Hematopoietic multipotent progenitor cell (in vitro differentiated cells): ENCODE measurements at places on chromosomes 1 and 21.
A peak's percentile ranks its signal among the peaks of the same experiment; 100 is the strongest.

GRCh38 chr21:36487641-36488307 is 7.9 kb upstream of the CLDN14 start:
- peak; percentile 83 for DNase-seq

- DNase-seq: no peak
Measured at GRCh38 chr1:76314730-76315129, 240.2 kb downstream of the ST6GALNAC3 start.

DNA sequence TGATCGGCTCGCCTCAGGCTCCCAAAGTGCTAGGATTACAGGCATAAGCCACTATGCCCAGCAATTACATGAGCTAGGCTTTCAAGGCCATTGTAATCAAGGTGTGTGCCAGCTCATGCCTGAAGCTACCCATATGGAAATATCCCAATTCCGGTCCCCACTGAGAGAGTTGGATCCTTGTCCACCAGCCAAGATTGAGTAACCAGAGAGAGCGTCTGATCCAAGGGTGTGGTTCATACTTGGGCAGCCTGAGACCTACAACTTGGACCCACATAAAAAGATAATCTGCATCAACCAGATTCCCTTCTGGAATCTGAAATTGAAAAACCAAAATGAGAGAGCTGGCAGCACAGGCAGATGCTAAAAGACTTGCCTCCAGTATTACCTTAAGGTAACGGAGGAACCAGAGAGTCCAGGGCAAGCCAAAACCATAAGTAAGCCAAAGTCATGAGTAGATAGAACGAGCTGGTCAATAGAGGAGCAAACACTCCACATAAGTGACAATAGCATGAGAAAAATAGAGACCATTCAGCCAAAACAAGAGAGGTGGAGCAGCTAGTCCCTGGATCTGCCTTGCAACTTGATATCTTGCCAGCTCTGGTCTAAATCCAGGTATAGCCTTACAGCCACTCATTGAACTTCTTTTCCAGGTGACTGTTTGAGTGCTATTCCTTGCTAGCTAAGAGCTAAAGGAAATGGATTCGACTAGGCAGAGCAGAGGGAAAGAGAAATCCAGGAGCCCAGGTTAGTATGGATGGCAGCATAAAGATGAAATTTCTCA is 63.8 kb upstream of the ATP1A1 start:
- no peak for DNase-seq

GRCh38 chr1:50214717-50215116 is 106.0 kb downstream of the ELAVL4 start:
- peak; percentile 22 for DNase-seq

- no peak for DNase-seq
Measured at GRCh38 chr1:173448945-173449344, 28.2 kb upstream of the PRDX6 start.

- no peak for DNase-seq
Measured at GRCh38 chr1:205020466-205020865, 22.5 kb upstream of the CNTN2 start.

DNA sequence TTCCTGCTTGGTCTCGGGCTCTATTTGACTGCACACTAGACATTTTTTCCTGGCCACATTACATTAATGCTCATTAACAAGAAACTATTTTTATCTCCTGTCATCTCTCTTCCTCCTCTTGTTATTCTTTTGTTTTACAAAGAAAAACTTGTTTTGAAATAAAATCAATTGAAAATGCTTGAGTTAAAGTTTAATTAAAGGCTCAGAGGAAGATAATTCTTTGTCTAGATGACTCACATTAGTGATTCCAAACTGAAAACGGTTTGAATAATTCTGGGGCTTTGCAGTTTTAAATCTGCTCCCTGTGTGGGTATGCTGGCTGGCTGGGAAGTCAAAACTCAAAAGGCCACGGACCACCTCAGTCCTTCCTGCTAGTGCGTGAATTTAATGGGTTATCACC is 29.6 kb downstream of the RGS5 start:
- no peak for DNase-seq

- no peak for DNase-seq
Measured at GRCh38 chr1:14949836-14950713, 203.5 kb upstream of the TMEM51 start.

DNA sequence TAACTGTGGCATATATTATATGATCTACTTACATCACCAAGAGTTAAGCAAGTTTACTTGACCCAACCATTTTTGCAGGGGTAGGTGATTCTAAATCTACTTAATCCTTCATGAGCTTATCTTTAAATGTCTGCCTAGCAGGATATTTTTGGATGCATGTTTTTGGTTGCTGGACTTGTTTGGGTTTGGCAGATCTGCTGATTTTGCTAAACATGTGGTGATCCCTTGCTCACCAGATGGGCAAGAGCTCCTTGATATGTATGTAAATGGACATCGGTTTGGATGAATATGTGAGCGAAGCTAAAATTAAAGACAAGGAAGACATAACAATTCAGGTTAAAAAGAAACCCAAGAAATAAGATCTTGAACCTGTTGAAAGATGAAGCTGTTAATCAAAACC is 36.7 kb downstream of the FMN2 start:
- DNase-seq: no peak

- no peak for DNase-seq
Measured at GRCh38 chr1:197911111-197911856, 5.9 kb upstream of the LHX9 start.

- no peak for DNase-seq
Measured at GRCh38 chr1:77473690-77474089, 191.9 kb downstream of the AK5 start.

- no peak for DNase-seq
Measured at GRCh38 chr1:178310685-178311105, 186.1 kb downstream of the CLEC20A start.

DNA sequence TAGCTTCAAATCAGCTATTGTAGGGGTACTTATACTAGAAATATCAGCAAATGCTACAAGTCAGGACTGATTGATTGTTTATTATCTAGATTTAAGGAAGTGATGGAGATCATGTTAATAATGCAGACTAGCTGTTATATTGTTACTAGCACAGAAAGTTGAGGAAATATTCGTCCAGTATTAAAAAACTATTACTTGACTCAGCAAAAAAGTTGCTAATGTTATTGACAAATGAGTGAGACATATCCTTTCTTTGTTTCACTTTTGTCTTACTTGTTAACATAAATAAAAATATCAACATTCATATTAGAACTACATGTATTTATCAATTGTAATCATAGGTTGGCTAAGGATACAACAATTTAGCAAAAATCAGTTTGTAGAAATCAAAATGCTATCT is 114.1 kb downstream of the WDR3 start:
- no peak for DNase-seq

DNA sequence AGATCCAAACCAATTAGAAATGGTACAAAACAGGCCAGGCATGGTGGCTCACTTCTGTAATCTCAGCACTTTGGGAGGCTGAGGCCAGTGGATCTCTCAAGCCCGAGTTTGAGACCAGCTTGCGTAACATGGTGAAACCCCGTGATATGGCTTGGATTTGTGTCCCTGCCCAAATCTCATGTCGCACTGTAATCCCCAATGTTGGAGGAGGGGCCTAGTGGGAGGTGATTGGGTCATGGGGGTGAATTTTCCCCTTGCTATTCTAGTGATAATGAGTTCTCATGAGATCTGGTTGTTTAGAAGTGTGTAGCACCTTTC is 7.0 kb upstream of the VASH2 start:
- DNase-seq: no peak

- no peak for DNase-seq
Measured at GRCh38 chr1:221874285-221875003, 132.6 kb upstream of the DUSP10 start.

GRCh38 chr1:170729225-170730002 is 65.5 kb downstream of the PRRX1 start:
- DNase-seq: no peak

DNA sequence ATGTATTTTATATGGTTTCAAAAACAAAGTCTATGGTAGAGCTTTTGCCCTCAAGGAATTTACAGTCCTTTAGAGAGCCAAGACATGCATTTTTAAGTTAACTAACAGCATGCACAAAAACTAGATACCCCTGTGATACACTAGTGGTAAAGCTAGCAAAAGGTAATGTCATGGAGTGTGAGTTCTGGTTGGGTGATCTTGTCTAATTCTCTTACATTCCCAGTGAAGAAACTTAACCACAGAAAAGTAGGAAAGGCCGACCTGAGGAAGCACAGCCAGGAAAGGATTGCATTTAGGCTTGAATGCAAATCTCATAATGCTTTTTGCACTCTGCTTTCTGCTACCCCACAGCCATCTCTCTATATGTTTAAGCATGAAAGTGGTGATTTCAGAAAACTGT is 202.2 kb downstream of the ROR1 start:
- DNase-seq: no peak

- no peak for DNase-seq
Measured at GRCh38 chr1:27372022-27372807, 2.4 kb downstream of the FCN3 start.

- DNase-seq: no peak
Measured at GRCh38 chr1:14773396-14774025, 175.0 kb downstream of the KAZN start.

DNA sequence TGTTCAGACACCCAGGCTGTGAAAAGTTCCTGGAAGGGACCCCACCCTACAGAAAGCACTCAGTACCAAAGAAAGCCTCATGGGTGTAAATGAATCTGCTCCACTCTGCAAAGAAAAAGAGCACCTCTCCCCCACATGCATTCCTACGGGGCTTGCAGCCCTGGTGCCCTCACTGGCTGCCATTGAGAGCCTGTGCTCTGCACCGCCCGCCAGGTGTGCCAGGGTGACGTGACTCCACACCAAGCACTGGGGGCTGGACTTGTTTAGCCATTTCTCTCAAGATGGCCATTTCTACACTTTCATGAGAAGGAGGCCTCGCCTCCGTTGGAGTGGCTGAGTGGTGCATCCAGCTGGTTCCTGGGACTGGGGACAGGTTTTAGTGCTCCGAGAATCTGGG is 380.5 kb upstream of the VAMP3 start:
- no peak for DNase-seq

DNA sequence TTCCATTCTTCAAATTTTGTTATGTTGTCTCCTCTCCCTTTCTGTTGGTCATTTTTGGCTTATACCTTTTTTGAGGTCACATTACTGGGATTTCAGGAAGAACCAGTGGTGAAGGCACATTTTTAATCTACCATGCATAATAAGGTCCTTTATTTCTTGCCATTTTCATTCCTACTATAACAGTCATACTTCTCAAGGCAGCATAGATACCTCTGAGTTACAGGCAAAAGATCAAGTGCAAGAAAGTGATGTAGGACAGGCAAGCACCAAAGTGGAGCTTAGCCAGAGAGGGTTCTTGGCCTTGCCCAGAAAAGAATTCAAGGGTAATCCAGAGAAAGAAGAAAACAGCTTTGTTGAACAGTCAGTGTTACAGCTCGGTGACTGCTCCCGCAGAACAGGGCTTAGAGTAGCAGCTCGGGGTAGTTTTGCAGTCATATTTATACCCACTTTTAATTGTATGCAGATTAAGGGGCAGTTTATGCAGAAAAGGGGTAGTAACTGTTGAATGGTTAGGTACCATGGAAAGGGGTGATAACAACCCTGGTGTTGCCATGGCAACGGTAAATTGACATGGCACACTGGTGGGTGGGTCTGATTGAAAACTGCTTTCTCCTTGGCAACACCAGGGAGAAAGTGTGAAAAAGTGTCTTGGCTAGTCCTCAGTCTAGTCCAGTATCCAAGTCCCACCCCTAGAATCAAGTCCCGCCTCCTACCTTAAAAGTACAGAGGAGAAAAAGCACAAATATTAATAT is 39.6 kb upstream of the DOCK7 start:
- DNase-seq: no peak

GRCh38 chr1:21573971-21574465 is 64.8 kb downstream of the ALPL start:
- no peak for DNase-seq

GRCh38 chr1:212244441-212244840 is 40.8 kb upstream of the PPP2R5A start:
- no peak for DNase-seq

GRCh38 chr21:35873441-35873840 is 186.9 kb downstream of the SETD4 start:
- DNase-seq: no peak

GRCh38 chr1:153962088-153963029 is 978 bp downstream of the SLC39A1 start:
- DNase-seq: no peak

DNA sequence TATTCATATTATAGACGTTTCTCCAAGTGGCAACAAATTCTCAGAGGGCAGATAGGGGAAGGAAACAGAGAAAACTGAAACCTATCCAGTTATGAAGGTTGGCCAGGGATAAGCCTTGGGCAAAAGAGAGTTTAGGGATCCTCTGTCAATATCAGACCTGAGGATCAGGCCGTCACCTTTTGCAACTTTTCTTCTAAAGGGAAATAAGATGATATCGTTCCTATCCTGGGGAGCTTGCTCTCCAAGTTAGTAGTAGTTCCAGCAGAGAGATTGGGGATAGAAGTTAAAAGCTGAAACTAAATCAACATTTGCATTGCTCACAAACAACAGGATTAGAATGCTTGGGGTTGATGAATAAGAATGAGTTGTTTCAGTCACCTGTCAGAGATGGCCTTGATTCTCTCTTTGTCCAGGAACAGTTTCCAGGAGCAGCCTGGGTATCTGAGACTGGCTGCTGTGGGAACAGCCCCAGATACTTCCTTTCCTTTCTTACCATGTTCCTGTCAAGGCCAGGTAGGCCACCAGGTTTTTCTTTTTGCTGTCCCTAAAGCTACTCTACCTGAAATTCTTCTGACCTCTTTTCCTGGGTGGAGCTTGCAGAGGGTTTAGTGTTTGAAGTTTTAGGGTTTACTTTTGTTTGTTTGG is 2.5 kb downstream of the RIIAD1 start:
- no peak for DNase-seq

- no peak for DNase-seq
Measured at GRCh38 chr1:31159869-31160611, 79.6 kb downstream of the NKAIN1 start.
